ENCODE measurements at places on chromosomes 11 and 22. TPM values are rescaled to one million over a fixed set of nuclear protein-coding genes. Genes with fewer than 3 reads are reported as not detected.

Gene FADS2
- total RNA-seq, result 217 TPM

Gene SGSM1
- total RNA-seq, result 1.1 TPM

Gene CCDC117
- total RNA-seq, result 19.9 TPM

Gene CNGA4
- total RNA-seq, result not detected

Data from vein endothelial cell (primary cell).